ENCODE measurements at places on chromosomes 13 and 19.

DNA sequence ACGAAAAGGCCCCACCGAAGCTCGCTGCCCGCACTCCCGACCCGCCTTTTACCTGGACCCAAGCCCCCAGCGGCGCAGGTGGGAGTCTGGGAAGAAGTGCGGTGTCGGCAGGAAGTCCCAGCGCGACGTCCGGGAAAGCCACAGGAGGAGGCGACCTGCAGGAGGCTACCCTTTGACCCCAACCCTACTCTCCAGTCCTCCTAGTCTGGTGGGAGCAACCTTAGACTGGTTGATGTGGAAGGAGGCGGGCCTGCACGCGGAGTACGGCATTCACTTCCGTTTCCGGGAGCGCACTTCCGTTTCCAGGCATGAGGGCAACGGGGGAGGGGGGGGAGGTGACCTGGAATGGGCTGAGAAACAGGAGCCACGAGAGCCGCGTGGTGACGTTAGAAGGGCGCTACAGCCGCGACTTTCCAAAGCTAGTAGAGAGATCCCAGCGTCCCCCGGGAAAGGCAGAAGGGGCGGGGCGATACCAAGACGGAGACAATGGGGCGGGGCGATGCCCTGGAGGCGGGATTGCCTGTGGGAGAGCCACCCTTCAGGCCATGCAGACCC, 28.5 kb downstream of the ZNF266 start:
- peak; percentile 83 for DNase-seq

GRCh38 chr19:9645472-9645871, 24.4 kb upstream of the ZNF561 start:
- DNase-seq = no peak

GRCh38 chr19:32542477-32543108, 38.4 kb upstream of the PDCD5 start:
- no peak for DNase-seq

GRCh38 chr13:40235160-40235796, 431.2 kb downstream of the FOXO1 start:
- DNase-seq = no peak

GRCh38 chr13:18959229-18959628, 222.4 kb downstream of the TUBA3C start:
- no peak for DNase-seq

- peak; percentile 24 for DNase-seq
Observed at GRCh38 chr19:42480335-42481095, 37.8 kb upstream of the CXCL17 start.

DNA sequence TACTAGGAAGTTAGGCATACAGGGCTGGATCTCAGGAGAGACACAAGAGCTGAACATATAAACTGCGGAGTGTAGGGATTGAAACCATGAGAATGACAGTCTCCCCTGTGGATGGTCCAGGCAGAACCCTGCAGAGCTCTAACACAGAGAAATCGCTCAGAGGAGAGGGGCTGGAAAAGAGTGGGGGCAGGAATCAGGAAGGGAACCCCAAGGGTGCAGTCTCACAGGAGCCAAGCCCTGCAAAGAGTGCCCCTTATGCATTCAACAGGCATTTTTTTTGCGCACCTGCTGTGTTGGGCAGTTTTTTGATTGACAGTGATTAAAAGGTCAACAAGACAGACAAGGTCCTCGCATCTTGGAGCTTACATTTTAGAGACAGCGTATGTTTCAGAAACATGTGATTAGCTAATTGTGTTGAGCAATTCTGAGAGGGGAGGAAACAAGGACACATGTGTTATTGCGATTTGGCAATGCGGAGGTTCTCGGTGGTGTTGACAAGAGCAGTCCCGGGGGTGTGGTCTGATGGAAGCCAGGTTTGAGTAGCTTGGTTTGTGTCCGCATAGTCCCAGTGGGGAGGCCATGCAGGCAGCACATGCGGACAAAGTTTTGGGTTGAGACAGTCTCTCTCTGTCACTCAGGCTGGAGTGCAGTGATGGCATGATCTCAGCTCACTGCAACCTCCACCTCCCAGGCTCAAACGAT, 182.6 kb upstream of the IRS2 start:
- no peak for DNase-seq

- DNase-seq = no peak
Observed at GRCh38 chr13:47119575-47120235, 222.9 kb upstream of the HTR2A start.

DNA sequence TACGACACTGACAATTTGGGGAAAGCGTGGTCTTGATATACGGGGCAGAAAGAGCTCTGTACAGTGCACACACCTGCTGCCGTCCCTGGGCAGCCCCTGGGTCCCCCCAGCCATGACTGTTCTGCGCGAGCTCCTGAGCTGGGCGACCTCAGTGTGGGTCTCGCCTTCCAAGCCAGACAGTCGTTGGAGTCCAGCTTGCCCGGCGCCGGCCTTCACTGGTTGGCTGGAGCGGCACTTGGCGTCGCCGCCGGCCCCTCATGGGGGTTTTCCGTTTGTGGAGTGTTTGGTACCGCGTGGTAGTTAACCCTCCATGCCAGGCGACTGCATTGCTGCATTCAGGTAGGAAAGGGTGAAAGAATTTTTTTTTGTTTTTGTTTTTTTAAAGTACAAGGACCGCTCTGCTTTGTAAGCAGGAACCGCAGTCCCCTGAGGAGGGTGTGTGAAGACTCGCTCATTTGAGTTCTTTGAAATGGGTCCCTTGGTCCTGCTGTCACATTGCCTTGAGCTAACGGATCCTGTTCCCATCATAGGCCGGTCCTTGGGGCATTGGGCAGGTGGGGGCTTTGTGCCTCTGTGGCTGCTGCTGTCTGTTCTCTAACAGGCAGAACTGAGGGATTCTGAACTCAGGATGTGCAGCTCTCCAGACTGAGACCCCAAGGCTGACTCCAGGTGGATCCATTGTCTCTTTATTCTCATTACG, 10.8 kb upstream of the RPS15 start:
- no peak for DNase-seq

DNA sequence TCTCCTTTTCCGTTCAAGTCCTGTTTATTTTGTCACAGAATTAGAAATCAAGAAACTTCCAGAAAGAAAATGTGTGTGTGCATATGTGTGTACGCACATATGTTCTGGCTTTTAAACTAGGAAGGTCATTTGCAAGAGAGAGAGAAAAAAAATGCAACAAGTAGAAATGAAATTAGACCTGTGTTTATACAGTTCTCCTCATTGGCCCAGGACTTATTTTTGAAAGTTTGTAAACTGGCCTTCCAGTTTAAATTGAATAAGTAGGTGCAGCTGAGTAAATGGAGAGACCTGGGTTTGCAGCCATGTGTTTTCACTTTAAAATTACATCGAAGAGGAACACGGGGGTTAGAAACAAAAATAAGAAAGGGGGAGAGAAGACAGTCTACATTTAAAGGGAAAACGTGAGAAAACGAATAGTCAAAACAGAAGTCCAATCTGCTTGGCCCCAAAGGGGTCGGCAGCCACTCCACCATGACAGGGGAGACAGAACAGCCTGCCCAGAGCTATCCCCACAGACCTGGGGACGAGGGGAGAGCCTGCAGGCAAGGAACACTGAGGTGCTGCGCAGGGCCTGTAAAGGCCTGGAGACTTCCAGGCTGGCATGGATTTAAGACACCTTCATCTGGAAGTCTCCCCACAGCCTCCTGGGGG, 216.8 kb upstream of the MAB21L1 start:
- no peak for DNase-seq

DNA sequence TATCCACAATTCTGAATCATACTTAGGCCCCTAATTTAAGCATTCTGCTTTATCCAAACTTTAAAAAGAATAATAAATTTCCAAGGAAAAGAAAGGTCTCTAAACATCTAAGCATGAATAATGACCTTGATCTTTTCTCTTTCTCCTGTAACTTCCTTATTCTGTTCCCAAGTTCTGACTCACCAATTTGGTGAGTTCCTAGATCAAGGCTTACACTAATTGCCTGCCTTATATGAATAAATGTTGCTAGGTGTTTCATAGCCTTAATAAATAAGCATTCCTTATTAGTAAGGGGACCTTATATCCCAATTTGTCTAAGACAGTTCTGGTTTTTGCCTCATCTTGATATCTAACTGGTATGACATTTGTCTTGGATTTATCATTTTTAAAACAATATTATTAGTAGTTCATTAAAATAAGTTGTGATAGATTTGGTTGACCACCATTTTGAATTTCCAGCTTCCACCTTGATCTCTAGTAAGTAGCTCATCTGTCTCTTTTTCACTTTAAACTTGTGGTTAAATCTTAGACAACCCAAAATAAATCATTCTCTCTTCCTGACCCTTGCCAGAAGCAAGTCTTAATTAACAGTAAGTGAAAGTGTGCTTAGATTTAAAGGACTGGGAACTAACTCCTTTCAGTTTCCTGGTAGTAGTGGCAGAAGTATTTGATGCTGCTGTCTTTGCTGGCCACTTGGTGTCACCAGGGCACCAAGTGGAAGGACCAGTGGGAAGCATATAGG, 121.2 kb upstream of the MLNR start:
- DNase-seq = no peak

GRCh38 chr19:45863840-45864628, at the start of gene FOXA3:
Gene FOXA3, plus strand, starts transcription at chr19:45864326. Its CDS starts 131 bp downstream, at chr19:45864457.
- DNase-seq = peak; percentile 63

- no peak for DNase-seq
Observed at GRCh38 chr19:591099-591958, 1.6 kb downstream of the HCN2 start.

DNA sequence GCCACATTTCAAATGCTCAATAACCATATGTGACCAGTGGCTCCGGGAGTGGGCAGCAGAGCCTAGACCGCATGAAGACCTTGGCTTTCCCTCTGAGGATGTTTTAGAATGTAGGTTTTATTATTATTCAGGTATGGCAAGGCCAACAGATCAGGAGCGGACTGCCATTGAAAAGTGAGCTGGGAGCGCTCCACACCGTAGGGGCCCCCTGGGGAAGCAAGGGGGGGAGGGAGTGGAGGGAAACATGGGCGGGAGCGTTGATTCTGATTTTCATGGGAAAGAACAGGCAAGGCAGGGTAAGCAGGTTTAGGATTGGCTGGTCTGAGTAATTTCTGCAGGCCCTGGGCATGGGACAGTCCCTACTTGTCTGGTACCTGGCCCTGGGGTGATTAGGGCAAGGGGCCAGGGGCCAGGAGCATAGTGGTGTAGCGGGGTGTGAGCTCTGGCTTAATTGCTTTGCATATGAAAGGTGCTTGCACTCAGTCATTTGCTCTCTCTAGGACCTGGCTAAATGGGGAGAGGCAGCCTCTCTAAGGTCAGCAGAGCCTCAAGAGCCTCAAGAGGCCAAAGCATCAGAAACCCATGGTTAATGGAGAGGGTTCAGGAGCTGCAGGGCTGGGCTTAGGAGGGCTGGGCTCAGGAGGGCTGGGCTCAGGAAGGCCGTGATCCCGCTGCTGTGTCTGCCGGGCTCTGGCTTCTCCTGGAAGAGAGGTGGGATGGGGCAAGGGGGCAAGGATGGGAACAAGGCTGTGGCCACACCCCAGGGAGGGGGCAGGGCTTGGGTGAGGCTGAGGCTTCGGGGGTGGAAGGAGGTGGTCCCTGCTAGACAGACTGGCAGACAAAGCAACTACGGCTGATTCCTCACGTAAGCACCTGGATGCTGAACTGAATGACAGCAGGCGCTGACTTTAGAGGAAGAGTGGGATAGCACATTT, 82.0 kb upstream of the WASF3 start:
- DNase-seq = no peak

DNA sequence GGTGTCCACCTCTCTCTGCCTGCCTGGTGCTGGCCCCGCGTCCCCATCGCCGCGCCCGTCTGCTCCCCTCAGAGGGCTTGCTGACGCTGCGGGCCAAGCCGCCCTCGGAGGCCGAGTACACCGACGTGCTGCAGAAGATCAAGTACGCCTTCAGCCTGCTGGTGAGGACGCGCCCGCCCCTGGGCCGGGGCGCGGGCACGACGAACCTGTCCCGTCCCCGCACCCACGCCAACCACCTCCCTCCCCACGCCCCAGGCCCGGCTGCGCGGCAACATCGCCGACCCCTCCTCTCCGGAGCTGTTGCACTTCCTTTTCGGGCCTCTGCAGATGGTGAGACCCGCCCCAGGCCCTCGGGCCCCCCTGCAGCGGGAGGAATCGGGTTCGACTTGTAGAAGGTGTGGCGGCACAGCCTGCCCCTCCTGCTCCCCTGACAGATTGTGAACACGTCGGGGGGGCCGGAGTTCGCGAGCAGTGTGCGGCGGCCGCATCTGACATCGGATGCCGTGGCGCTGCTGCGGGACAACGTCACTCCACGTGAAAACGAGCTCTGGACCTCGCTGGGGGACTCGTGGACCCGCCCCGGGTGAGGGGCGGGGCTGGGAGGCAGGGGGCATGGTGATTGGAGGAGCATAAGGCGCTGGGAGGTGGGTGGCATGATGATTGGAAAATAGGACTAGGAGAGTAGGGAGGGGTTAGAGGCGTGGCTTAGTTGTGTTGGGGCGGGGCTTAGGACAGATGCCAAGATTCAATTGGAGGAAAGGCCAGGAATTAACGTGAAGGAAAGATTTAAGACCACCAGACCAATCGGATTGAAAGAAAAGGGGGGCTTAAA, 6.6 kb downstream of the EPS8L1 start:
- peak; percentile 54 for DNase-seq

DNA sequence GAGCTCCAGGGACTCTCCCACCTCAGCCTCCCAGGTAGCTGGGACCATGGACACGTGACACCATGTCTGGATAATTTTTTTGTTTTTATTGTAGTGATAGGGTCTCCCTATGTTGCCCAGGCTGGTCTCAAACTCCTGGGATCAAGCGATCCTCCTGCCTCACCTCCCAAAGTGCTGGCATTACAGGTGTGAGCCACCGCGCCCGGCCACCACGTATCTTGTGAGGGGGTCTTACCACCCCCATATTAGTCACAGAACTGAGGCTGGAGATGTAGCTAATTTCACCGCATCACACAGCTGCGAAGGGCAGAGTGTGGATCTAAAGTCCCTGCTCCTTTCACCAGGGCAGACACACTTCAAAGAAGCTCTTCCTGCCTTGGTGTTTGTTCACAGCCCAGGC, 211.8 kb upstream of the SOX1 start:
- no peak for DNase-seq

DNA sequence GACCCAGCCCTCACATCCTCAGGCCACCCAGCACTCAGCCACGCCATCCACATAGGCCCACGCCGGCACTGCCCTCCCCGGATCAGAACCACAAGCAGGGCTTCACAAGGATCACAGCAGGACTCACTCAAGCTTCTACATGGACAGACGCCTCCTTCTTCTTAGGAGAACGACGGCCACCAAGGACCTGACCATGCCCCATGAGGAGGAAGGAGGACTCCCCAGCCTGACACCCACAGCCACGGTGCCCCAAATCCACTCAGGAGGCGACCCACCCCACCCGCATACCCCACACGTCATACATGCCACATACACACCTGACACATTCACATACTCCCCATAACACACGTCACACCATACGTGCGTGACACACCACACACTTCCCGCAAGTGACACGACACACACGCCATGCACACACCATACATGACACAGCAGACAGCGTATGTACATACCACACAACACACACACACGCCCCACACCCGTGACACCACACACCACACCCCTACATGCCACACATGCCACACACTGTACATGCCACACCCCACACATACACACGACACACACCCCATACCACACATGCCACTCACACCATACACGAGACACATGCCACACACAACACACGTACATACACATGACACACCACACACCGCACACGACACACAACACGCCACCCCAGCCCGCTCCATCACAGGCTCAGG, 50.4 kb downstream of the MLLT1 start:
- no peak for DNase-seq

- DNase-seq = no peak
Observed at GRCh38 chr19:29963576-29963975, 21.5 kb downstream of the URI1 start.

- no peak for DNase-seq
Observed at GRCh38 chr13:35718084-35718483, 241.6 kb upstream of the MAB21L1 start.
